ENCODE measurements at places on chromosomes 5 and 9.

DNA sequence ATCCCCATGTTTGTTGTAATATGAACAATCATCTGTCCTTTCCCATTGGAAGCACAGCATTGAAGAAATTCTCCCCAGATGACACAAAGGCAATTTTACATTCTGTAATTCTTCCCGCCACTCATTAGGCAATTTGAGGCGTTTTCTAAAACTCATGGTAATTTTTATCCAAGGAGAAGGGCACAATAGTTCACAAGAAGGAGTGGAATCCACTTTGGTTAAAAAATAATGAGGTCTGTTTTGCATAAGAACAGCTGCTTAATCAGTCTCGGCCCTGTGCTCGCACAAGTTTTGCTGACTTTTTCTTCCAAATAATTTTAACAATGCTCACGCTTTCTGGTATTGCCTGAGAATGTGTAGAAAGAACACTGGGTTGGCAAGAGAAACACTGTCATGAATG is 94.0 kb downstream of the CAVIN4 start:
- DNase-seq: no peak

DNA sequence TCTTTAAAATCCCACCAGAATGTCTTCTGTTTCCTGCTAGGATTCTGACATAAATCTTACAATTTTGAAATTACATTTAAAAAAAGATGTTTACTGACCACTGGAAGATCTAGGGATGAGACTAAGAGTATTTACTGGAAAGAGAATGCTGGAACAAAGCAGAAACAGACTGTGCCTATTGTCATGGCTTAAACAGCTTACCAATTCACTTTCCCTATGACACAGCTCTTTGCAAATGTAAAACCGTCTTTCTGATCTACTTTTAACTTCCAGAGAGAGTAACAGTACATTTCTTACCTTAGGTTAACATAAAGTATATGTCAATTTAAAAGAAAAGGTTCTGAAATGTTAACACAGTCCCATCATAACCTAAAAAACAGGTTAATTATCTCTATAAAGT is 10.7 kb downstream of the GIN1 start:
- no peak for DNase-seq

DNA sequence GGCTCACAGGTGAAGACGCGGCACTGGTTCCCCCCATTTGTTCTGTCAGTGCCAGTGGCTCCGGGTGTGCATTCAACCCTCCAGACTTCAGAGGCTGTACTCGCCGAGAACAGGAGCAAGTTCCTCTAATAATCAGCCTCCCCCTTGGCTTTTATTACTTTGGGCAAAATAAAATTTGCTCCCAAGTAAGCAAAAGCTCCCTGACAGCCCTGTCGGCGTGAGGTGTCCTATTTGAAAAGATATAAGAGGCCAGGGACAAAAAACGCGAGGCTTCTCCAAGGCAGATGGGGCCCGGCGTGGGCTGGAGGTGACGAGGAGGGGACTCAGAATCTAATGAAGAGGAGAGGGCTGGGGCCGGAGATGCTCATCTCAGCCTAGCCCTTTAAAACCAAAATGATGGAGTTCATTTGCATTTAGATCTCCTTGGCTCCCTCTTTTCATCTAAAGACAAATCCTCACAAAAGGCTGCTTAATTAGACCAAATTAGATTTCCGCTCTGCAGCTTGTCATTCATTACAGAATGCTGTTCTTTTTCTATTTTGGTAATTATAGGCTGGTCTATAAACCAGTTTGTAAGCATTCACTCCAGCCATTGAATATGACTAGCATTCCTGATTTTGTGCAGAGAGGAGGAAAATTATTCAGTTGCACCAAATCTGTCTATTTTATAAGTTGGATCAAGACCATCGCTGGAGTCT is 68.5 kb downstream of the CFAP77 start:
- DNase-seq: no peak

GRCh38 chr9:136084063-136084944 is 10.8 kb downstream of the NACC2 start:
- DNase-seq: no peak

- no peak for DNase-seq
Observed at GRCh38 chr5:115345344-115345743, 48.9 kb upstream of the CCDC112 start.

DNA sequence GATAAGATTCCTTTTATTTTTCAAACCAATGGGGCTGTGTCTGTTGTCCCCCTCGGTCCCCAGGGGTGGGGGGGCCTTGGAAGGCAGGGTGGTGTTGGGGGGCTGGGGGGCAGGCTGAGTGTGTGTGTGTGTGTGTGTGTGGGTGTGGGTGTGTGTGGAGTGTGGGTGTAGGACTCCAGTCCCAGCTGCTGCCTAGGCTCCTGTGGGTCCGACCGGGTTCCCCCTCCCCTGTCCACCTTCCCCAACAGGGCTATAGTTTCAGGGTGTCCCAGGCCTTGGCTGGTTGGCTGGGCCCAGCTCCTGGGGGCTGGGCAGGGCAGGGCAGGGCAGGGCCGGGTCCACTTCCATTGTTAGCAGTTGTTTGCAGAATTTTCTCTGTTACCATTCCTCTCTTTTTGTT is 2.1 kb upstream of the NFX1 start:
- no peak for DNase-seq

GRCh38 chr5:167219298-167219697 is 1072.1 kb upstream of the WWC1 start:
- DNase-seq: no peak

DNA sequence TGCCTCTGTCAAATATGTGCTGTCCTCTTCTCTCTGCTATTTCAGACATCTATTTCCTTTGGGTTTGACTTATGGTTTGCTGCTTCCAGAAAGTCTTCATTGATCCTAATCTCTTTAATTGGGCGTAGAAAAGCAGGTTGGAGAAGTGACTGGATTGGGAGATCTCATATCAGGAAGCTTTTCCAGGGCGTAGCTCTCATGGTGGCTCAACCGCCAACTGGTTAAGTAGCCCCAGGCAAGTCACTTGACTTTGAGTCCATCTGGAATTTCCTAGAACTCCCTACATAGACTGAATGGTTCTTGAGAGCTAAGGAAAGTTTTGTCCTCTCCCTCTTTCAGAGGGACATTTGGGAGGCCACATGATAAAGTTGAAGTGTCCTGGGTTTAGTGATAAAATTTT is 192.3 kb upstream of the GLRA1 start:
- DNase-seq: no peak

GRCh38 chr9:92179286-92180001 is 64.2 kb upstream of the SPTLC1 start:
- DNase-seq: no peak

DNA sequence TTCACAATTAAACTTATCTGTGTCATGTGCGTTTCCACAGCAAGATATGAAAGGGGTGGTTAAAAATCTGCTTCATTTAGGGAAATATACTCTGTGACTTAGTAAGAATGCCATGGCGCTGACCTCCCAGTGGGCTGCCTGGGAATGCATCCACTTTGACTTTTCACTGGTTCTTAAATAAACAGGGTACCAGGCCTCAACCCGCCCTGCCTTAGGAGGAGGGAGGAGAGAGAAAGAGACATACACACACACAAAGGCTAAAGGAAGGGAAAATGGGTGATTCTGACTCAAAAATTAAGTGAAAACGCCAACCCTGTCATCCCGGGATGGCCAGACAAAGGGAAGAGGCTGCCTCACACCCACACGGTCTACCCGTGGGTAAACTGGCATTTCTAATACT is 122.1 kb downstream of the EBF1 start:
- no peak for DNase-seq

GRCh38 chr5:173624282-173624681 is 7.8 kb upstream of the BOD1 start:
- no peak for DNase-seq

DNA sequence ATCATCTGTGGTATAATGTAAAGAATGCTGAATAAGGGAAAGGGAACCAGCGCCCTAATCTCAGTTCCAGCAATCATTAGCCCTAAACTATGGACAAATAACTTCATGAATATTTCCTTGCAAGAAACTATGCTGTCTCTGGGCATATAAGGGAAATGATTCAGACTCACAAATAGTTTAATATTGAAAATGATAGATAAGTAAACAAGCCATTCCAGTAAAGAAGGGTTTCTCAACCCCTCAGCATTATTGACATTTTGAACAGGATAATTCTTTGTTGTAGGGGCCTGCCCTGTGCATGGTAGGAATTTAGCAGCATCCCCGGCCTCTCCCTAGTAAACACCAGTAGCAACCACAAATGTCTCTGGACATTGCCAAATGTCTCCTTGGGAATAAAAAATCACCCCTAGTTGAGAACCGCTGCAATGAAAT is 23.8 kb downstream of the C5 start:
- no peak for DNase-seq

DNA sequence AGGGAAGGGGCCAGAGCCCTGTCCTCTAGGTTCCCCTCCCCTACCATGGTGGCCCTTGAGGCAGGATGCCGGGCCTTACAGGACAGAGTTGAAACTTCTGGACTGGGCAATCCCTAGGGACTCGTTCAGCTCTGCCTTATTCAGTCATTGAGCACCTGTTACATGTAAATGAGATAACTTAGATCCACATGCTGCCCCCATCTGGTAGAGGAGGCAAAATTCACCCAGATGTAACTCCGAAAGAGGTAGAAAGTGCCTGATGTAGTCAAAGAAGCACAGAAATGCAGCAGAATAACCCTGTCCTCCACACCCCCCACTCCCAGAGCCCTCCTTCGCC is 1.5 kb downstream of the GGTA1 start:
- no peak for DNase-seq

DNA sequence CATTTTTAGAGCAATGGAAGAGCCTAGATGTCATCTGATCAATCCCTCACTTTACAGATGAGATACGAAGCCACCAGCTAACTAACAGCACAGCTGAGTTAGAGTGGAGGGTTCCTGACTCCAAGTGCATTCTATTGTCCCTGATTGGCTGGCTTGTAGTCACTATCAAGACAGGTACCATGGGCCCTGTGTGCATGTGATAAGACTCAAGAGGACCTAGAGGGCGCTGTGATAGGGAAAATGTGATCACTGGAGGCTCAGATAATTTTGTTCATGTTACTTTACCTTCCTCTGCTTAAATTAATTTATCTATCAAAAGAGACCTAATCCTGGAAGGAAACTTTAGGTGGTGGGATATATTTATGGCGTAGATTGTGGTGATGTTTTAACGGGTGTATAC is 19.5 kb upstream of the SNAPC3 start:
- DNase-seq: no peak

GRCh38 chr5:88770276-88771257 is 112.4 kb downstream of the MEF2C start:
- DNase-seq: no peak

GRCh38 chr9:105255421-105255820 is 11.0 kb downstream of the SLC44A1 start:
- DNase-seq: no peak

GRCh38 chr9:129806061-129806460 is 3.1 kb downstream of the TOR1B start:
- no peak for DNase-seq

DNA sequence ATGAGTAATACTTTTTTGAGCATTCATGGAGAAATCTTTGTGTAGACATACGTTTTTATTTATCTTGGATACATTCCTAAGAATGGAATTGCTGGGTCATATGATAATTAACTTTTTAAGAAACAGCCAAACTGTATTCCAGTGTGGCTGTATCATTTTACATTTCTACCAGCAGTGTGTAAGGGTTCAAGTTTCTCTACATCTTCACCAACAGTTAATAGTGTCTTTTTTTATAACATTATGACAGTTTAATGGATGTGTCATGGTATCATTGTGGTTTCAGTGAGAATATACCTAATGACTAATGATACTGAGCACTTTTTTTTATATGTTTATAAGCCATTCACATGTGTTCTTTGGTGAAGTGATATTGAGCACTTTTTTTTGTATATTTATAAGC is 52.4 kb downstream of the NIPBL start:
- DNase-seq: no peak

GRCh38 chr9:105141146-105141975 is 103.1 kb upstream of the SLC44A1 start:
- no peak for DNase-seq

GRCh38 chr5:66796305-66797292 is 200.4 kb downstream of the MAST4 start:
- no peak for DNase-seq

DNA sequence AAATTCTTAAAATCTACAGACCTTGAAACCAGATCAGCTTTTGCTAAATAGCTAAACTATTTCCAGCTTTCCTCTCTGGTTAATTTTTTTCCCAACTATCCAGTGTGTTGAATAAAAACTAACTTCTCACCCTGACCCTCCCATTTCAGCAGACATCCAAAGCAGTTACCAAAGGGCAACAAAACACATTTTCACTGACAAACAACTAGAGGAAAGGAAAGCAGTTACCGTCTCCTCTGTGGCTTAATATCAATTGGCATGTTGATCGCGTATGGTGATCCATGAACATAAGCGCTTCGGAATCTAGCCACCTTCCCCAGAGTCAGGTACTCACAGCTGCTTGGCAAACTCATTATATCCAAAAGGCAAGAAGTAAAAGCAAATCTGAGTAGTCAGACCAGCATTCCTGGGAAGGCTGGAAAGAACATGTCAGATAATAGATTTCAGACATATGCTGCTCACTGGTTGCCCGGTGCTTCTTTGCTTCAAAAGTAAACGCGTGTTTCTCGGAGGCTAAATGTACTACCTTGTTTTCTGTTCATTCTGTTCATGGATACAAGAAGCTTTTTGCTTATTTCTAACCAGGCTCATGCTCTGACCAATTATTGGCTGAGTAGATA is 463.4 kb downstream of the PDE4D start:
- DNase-seq: no peak

DNA sequence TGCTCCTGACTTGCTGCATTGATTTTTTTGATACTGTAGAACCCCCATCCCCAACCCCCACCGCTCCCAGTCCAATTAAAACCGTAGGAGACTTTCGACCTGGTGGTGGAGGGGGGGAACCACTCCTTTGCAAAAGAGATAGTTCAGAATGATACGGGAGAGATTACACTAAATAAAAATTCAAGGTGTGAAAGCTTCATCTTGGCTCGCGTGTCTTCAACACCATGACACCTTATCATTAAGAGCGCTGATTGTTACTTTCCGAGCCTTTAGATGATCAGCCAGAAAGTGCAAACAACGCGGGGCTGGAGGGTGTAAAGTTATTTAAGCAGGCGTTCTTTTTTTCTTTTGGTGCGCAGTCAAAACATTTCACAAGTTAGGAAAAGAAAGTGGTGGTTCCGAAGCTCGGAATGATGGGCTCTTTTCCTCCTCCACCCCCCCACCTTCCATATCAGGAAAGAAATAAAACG is 1.3 kb upstream of the ZNF462 start:
- no peak for DNase-seq

DNA sequence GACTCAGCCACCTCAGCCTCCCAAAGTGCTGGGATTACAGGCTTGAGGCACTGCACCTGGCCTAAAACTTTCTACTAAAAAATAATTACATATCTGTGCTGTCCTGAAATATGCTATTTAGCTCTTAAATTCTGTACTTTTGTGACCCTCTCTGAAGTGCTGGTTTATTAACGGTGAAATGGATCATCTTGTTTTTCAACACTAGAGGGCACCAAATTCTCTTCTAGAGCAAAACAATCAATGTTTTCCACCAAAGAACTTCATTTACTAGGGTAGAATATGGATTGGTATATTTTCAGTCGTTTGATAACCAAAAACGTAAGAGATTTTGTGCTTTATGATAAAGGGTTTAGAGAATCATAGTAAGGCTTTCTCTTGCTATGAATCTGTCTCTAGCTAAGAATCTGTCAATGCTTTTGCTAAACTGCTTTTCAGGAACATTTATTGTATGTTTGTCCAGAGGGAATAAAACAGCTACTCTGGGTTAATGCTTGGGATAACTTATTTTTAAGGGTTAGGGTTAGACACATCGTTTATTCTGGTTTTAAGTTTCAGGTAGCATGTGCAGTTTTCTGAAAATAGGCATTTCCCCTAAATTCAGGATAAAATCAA is 63.6 kb downstream of the RNF180 start:
- DNase-seq: no peak

- no peak for DNase-seq
Observed at GRCh38 chr9:136691316-136692184, 4.3 kb upstream of the AGPAT2 start.

Data from stimulated activated CD4-positive, alpha-beta T cell treated with anti-CD3 and anti-CD28 coated beads, Interleukin-1b, Interleukin-23, amount 100 ng/mL, for 1 hour (primary cell).